Renal pelvis (tissue), 12 donors: ENCODE measurements at places on chromosomes 16 and 17. TPM values are rescaled to one million over a fixed set of nuclear protein-coding genes. Genes with fewer than 3 reads are reported as not detected.

The TTYH2 gene
- 16.7 TPM for polyA plus RNA-seq

The GRIN2C gene
- 0.16 TPM for polyA plus RNA-seq

GRCh38 chr16:89155851-89156739, 15.5 kb upstream of the CDH15 start:
- no peak for DNase-seq

The ADAMTS18 gene
- 3.9 TPM for polyA plus RNA-seq

GRCh38 chr16:12027558-12028287, 51.2 kb downstream of the SNX29 start:
- DNase-seq = no peak

DNA sequence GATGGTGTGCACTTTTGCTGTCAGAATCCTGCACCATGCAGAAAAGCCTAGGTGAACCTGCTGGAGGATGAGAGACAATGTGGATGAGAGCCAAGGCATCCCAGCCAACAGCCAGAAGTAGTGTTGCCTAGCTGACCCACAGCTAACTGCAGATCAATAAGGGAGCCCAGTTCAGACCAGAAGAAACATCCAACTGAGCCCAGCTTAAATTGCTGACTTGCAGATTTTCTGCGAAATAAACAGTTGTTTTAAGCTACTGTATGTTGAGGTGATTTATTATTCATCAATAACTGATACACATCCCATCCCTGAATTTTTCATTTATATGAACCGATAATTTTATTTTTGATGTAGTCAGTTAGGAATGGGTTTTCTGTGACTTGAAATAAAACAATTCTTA, 39.2 kb upstream of the TOX3 start:
- no peak for DNase-seq

The CHST5 gene
- polyA plus RNA-seq = 1.3 TPM

The MMP15 gene
- 18.4 TPM for polyA plus RNA-seq

DNA sequence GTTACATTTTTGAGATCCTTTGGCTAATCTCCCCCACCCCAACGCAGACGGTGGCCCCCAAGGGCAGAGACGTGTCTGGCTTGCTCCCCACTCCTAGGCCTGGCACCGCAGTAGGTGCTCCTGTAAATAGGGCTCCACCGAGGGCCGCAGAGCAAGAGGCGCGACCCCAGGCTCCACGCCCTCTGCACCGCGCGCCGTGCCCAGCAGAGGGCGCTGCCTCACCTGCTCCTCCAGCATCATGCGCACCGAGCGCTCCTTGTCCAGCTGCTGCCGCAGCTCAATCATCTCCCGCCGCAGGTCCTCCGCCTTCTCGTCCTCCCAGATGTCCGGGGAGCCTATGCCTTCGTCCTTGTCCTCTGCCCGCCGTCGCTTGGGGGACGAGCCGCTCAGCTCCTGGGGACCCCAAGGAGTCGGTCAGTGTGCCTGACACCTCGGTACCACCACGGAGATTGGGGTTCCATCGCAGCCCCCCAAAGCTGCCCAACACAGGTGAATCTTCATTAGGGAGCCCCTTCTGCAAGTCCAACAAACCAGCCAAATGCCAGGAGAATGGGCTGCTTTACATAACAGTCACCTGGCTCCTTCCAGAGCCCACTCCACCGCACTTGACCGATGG, 11.2 kb downstream of the TFAP4 start:
- no peak for DNase-seq

GRCh38 chr16:138049-138417, 440 bp downstream of the NPRL3 start:
- DNase-seq = no peak

The WFIKKN2 gene
- 1.1 TPM for polyA plus RNA-seq

GRCh38 chr17:77127735-77128361, 12.9 kb upstream of the SEC14L1 start:
- no peak for DNase-seq

GRCh38 chr16:66919569-66920298, 1.0 kb upstream of the CDH16 start:
- DNase-seq = no peak

DNA sequence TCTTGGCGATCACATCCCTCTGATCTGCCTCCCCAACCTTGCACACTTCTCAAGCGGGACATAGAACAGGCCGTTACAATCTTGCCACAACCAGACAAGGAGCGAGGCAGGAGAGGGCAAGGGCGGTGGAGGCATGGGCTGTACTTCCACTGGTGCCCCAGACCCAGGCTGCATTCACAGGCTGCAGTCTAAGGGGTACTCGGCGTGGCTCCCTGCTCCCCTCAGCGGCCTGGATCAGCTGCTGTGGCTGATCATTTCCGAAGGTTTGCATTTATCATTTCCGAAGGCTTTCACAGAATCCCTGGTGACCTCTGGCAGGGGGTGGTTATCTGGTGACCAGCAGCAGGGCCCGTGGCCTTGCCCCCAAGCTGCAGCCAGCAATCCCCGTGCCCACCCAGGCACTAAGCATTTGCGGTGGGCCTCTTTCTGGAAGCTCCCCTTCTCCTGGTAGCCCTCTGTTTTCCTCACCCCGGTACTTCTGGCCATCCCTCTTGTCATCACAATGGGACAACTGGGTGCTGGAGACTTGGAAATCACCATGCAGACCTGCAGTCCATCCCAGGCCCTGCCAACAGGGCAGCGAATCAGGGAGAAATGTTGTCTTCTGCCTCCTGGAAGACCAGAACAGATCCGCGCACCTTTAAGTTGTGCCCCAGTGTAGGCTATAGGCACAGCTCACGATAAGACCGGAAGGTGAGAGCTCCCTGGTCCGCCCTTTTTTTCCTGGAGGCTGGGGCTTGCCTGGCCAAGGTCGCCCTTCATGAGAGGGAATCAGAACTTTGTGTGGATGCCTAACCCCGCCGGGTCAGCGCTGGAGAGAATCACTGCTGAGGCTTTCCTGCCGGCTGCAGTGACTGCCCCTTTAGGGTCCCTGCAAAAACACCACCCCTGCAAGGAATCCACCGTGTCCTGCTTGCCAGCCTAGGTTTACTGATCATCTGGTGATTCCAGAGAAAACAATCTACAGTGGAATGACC, 1739.1 kb downstream of the TP53TG3F start:
- DNase-seq = no peak

GRCh38 chr16:73053364-73054124, 5.6 kb upstream of the ZFHX3 start:
- DNase-seq = no peak
